ENCODE measurements at places on chromosomes 5 and 9.

- DNase-seq, result no peak
These were observed 250.4 kb upstream of the IRX4 start for GRCh38 chr5:2133080-2133479.

- no peak for DNase-seq
These were observed 33.7 kb downstream of the LEAP2 start for GRCh38 chr5:132907161-132907560.

GRCh38 chr9:107251756-107252322 lies 31.2 kb upstream of the RAD23B start:
- no peak for DNase-seq

DNA sequence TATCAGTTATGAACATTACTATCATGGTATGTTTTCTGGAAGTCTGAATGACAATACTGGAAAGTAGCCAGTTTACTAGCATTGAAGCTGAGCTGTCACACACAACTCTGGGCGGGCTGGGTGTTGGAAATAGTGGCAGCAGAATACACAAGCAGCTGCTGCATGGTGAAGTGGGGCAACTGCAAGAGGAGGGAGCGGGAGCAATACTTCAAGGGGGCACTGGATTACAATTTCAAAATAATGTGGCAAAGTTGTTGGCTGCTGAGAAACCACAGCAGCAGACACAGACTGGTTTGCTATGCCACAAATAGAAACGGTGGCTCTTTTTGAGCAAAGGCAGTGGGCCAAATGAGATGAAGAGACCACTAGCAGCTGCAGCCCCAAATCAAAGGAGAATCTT lies 350.2 kb downstream of the KIAA0825 start:
- no peak for DNase-seq

- no peak for DNase-seq
These were observed 426.2 kb upstream of the BRINP1 start for GRCh38 chr9:119795395-119795794.

GRCh38 chr9:112046181-112046580 lies 128.9 kb downstream of the SUSD1 start:
- DNase-seq, result no peak

GRCh38 chr9:137762414-137763061 lies 115.0 kb upstream of the CACNA1B start:
- DNase-seq, result no peak
